SK-N-SH (cell line): ENCODE measurements at places on chromosomes 7 and 10.

GRCh38 chr10:71850021-71850742 is 869 bp downstream of the PSAP start:
- no peak for DNase-seq

DNA sequence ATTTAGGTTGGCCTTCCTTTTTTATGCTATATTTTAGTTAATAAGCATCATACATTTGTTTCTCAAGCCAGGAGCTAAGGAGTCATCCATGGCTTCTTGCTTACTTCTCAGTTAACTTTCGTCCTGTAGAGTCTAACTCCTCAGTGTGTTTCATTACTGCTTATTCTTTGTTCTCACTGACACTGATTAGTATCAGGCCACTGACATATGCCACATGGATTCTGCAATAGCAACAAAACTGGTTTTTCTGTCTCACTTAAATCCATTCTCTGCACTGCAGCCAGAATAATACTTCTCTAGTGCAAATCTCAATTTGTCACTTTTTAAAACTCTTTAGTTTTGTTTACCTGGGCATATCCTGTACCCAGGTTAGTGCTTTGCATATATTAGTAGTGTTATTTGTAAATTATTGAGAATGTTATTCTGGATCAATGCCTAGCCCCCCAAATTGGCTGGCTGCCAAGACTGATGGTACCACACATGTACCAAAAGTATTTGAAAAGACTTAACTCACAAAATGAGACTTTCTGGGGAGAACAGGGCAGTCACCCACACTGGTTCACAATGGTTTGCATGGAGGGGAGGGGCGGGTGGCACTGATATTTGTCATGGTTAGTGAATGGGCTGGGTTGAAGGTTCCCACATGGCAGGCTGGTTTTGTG is 79.1 kb downstream of the CCSER2 start:
- peak; percentile 16 for DNase-seq

DNA sequence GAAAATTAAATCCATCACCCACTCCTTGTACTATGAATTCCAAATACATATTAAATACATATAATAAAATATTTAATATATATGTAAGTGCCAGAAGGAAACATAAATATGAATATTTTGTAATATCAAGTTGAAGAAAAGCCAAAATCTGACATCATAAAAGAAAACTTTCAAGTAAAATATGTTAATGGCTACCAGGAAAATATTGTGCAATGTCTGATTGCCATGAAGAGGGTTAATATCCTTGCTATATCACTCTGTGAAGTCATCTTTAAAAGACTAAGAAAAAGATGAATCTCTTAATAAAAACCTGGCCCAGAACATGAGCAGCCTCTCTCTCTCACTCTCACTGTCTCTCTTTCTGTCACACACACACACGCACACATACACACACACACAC is 130.2 kb downstream of the EGFR start:
- no peak for DNase-seq

DNA sequence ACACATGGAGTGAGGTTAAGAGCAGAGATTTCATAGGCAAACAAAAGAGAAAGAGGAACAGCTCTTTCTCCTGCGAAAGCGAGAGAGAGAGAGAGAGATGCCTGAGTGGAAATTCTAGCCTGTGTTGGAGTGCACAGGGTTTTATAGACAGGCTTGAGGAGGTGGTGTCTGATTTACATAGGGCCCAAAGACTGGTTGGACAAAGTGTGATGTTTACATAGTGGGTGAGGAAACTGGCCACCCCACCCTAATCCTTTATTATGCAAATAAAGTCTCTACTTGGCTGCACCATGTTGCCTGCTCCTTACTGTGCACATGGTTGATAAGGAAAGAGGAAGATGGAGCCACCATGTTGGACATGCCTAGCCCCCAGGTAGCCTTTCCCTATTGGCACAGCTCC is 967.8 kb upstream of the SORCS1 start:
- DNase-seq: no peak

DNA sequence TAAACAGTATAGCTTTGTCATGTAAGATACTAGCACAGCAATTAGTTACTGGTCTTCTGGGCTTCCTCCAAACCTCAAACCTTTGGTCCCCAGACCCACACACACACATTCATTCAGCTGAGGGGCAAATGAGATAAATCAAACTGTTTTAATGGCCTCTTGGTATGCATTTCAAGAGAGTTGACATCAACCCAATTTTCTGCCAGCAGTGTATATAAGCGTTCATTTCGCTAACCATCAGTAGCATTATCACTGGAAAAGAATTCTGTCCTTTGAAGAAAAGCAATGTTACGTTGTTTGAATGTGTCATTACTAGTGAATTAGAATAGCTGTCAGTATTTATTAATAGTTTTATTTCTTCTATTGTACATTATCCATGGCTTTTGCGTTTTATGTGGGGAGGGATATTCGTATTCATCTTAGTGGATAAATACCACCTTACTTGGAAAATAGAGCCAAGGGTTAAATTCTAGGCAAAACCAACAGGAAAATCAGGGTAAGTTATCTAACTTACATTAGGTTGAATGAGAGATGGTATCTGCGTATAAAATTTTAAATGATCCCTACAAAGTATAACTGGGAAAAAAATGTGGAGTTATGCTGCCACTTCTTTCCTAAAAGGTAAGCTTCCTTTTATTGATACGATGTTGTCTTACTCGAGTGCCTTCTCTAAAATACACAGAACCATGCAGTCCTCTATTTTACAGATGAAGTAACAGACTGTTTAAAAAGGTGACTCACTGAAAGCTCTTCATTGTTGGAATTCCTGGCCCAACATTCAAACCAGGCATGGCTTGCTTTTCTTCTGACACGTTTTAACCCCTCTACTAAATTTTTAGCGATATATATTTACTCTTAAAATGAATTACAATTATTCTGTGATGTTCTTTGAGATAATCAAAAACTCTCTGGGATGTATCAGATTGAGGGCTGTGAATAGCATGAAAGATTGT is 2.0 kb upstream of the ZMYND11 start:
- DNase-seq: no peak

GRCh38 chr7:151245360-151246101 is 3.0 kb downstream of the SMARCD3 start:
- peak; percentile 97 for DNase-seq

GRCh38 chr7:101428093-101428866 is 65.6 kb downstream of the COL26A1 start:
- no peak for DNase-seq

DNA sequence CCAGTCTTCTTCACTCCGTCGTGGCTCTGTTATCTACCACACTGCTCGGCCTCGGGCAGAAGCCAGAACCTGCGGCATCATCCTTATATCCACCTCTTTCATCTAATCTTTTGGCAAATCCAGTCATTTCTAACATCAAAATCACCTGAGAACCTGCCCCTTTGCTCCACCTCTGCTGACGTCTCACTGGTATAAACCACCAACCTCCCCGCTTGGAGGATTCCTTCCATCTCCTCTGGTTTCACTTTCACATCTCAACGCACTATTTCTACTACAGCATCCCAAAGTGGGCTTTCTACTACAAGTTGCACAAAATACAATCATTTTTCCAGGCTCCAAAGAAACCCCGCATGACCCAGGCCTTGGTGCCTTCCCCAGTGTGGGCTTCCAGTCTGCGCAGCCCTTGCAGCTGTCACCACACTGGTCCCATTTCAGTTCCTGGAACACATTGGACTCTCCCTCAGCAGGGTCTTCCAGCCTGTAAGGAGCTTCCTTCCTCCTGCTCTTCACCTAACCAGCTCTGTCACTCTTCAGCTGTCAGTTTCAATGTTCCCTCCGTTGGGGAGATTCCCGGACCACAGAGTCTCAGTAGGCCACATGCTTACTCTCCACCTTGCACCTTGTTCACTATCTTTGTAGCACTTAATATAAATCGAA is 85.0 kb downstream of the PRKCQ start:
- no peak for DNase-seq

DNA sequence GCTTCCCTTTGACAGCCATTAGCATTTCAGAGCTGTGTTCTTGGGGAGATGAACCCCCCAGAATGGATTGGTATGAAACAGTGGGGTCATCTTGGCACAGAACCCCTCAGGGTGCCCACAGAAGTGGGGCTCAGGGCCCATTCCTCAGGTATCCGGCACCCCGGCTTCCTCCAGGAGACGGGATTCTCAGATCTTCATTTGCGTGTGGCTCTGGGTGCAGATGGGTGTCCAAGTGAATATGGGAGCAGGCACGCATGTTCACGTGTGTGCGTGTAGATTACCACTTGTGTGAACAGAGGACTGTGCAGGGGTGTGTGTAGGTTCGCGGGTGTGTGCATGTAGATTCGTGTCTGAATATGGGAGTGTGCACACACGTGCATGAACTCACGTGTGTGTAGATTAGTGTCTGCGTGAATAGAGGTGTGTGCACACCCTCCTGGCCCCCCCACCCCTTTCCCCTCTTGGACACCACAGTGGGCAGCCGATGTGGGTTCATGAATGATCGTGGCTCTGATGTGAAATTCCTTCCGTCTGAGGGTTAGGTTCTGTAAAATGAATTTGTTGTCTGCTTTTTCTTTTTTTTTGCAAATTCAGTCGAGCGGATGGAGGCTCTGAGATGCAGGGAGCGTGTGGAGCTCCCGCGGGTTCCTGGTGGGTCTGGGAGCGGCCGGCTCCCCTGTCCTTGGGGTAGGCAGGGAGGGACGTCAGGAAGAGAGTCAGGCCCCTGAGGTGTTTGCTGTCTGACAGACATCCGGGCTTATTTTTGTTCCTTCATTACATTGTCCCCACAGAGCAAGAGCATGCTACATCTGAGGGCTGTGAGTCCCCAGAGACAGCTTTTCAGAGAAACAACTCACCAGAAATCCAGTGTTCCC is 7.4 kb downstream of the ELFN1 start:
- peak; percentile 41 for DNase-seq

- DNase-seq: no peak
Measured at GRCh38 chr7:1510780-1511154, 6.6 kb upstream of the INTS1 start.

GRCh38 chr10:119347181-119347974 is 140.0 kb downstream of the GRK5 start:
- no peak for DNase-seq

GRCh38 chr10:94489107-94489506 is 56.5 kb upstream of the HELLS start:
- no peak for DNase-seq

DNA sequence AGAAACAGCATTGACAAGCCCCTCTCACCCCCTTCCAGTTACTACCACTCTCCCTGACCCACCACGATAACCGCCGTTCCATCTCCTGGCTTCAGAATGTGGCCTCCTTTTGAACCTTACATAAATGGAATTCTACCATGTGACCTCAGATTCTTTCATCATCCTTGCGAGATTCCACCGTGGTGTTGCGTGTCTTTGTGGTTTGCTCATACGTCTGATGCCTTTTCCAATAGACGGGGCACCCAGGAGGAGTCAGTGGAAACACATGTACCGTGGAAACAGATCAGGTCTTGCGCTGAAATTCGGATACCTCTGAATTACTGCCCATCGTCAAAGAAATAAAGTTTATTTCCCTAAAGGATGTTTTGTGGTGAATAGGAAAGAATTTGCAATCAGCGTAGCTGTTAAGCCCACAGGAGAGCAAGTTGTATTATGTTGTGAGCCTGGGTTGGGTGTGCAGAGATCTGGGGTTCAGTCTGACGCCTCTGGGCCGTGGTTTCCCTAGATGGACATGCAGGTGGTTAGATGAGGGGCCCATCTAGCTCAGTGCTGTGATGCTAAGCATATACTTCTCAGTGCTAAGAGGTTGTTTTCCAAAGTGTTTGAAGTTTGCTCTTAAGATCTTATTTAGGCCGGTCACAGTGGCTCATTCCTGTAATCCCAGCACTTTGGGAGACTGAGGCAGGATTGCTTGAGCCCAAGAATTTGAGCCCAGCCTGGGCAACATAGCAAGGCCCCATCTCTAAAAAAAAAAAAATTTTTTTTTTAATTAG is 29.1 kb downstream of the GTF2IRD1 start:
- no peak for DNase-seq

DNA sequence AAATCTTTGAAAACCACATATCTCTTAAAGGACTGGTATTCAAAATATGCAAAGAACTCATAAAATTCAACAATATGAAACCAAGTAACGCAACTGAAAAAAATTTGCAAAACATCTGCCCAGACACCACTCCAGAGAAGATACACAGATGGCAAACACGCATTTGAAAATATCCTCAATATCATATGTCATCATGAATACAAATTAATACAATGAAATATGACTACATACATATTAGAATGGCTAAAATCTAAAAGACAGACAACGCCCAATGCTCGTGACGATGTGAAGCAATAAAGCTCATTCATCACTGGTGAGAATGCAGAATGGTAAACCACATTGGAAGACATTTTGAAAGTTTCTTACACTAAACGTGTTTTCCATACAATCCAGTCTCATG is 770.1 kb upstream of the CELF2 start:
- DNase-seq: no peak

GRCh38 chr7:33040803-33041516 is 21.6 kb downstream of the NT5C3A start:
- no peak for DNase-seq

DNA sequence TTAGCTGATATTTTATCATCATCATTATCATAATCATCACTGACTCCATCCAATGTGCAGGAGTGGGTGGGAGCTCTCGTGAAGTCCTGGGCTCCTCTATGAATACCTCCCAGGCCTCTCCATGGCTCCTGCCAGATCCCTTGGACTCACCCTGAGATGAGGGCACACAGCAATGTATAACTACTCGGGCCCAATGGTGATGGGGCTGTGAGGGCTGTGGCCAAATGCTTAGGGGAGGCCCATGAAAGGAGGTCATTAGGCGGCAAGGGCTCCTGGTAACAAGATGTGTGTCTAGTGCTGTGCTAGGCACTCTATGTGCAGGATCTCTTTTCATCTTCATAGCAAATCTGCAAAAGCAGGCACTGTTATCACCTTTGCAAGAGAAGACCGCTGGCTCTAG is 270.9 kb downstream of the GLRX3 start:
- DNase-seq: no peak

- no peak for DNase-seq
Measured at GRCh38 chr10:48247680-48248079, 26.8 kb downstream of the FRMPD2 start.

GRCh38 chr10:60453036-60453435 is 63.4 kb upstream of the ANK3 start:
- no peak for DNase-seq

DNA sequence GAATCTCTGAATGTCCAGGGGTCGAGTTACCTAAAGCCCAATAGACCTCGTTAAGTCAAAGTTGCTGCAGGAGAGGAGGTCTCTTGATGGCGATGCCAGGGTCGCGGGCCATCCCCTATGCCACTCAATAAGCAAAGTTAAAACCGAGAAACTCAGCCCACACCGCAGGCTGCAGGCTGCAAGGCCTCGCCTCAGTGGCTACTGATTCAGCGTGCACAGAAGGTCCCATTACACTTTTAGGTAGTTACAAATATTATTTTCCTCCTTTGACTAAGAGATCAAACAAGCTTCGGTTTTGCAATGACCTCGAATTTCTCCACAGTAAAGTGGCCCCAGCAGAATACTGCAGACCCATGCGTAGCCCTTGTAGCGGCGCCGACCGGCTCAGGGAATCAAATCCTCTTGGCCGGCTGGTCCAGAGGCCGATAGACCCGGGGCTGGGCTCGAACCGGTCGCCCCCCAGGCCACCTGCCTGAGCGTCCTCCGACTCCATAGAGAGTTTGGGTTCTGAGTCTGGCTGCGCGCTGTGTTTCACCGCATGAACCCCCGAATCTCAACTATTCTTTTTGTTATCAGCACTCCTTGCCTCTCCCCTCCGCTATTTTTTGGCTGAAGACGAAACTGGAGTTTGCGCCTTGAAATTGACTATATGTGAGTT is 2.3 kb downstream of the C1QL3 start:
- no peak for DNase-seq

- DNase-seq: peak; percentile 86
Measured at GRCh38 chr7:47536661-47537611, 45.0 kb downstream of the TNS3 start.
